8988T (cell line): ENCODE measurements at places on chromosomes 11 and 22.

DNA sequence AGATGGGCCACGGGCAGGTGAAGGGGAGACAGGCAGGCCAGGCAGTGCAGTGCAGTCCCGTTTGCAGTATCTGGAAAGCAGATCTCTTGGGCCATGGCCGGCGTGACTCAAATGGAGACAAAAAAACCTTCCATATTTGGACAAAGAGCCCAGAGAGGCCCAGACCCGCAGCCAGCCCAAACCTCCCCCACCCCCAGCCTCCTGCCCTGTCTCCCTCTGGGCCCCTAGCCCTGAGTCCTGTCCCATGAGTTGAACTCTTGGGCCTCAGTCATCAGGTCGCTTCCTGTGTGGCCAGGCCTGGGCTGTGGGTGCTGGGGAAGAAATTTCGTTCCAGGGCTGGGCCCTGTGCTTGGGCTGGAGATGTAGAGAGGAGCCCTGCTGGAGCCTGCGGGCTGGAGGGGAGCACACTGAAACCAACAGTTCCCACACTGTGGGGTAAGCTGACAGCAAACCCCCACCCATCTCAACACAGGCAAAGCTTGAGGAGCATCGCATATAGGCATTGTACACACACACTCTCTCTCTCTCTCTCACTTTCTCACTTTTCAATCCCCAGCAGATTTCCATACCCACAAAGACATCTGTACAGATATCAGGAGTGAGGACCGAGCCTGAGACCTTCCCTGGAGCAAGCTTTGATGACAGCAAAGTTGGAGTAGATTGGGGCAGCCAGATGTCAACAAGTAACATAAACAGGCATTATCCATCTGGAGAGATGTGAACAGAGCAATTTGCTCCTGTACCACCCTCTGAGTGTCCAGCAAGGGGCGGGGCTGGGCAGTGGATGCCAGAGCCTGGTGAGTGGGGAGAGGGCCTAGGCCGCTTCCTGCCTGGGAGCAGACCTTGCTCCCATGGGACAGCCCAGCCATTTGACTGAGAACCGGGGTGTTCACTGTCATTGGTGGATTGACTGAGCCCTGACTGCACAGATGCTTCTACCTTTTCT lies 17.2 kb downstream of the ARHGEF17 start:
- no peak for DNase-seq

DNA sequence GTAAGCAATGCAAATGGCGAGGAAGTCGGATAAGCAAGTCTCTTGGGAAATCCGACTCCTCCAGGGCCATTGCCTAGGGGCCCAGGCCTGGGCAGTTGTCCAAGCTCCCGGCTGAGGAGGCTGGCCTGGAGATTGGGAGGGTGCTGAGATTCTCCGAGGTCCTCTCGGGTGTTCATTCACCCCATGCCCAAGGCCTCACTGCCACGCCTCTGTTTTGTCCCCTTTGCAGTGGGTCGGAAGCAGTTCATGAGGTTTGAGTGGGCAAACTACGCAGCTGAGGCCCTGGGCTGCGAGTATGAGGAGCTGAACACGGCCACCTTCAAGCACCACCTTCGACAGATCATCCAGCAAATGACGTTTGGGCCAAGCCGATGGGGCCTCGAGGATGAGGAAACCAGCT lies 81.3 kb downstream of the MYO18B start:
- no peak for DNase-seq

GRCh38 chr11:134339756-134340155 lies 8.0 kb downstream of the GLB1L2 start:
- no peak for DNase-seq

DNA sequence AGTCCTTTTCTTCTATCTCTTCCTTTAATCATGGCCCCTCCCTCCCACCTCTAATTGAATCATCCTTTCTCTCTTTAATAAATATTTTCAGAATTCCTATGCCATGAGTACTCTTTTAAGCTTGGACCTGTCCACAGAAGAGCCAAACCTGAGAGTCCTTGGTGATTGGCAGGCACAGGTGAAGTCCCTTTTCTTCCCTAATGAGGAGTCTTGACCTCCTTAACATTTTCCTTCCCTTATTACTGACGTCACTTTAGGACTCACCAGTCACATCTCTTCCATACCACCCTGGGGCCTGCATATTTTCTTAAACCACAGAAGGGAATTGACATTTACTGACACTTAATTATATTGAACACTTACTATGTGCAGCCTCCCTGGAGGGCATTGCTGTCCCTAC lies 41.0 kb upstream of the RASSF10 start:
- DNase-seq: no peak

DNA sequence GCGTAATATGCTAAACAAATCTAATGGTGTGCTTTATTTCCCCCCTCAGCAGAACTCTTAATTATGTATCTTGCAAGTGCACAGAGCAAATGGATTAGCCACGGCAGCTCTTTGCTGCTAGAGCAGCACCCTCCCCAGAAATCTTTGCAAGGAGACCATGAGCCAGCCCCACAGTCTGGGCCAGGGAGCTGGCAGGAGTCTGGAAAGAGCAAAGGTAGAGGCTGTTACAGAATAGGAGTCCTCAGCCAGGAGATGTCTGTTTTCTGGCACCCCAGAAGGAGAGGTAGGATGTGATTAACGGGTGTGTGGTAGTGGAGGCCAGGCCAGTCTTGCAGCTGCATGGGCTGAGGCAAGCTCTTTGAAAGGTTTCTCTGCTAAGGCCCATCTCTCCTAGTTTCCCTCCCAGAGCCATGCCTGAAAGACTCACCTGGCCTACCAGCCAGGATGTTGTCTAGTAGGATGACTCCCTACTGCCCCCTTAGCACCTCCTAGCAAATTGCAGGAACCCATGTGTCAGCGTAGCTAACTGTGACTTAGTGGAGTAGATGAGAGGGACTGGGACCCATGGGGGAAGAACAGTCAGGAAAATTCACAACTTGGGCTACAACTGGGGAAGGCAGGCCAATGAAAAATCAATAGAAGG lies 557.2 kb downstream of the BUD13 start:
- no peak for DNase-seq
